ENCODE measurements at places on chromosomes 3 and 15.

GRCh38 chr3:148873977-148874376, 8.9 kb downstream of the CPA3 start:
- DNase-seq, result no peak

- no peak for DNase-seq
Observed at GRCh38 chr3:138933981-138934691, 12.8 kb downstream of the FOXL2 start.

DNA sequence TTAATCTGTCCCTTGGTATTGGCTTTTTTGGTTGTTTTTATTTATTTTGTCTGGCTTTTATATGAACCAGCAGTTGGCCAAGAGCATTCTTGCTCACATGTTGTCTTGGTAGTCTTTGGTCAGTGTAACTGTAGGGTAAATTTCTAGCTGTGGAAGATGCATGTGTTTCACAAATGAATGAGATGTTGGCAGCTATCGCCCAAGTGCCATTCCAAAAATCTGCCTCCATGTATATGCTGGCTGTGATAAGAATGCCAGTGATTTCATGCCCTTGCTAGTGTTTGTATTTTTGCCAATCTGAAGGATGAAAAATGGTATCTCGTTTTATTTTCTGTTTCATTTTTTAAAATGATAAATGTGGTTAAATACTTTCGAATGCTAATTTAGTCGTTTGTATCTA, 50.1 kb downstream of the TLNRD1 start:
- no peak for DNase-seq

GRCh38 chr3:79651536-79652065, 116.2 kb downstream of the ROBO1 start:
- DNase-seq, result no peak

GRCh38 chr3:172591125-172591605, 67.9 kb upstream of the TNFSF10 start:
- DNase-seq, result no peak

Data from activated T-cell treated with anti-CD3 and anti-CD28 coated beads, Interleukin-2, amount 50 U/mL, for 48 hours (primary cell).